ENCODE measurements at places on chromosomes 1 and 21.

DNA sequence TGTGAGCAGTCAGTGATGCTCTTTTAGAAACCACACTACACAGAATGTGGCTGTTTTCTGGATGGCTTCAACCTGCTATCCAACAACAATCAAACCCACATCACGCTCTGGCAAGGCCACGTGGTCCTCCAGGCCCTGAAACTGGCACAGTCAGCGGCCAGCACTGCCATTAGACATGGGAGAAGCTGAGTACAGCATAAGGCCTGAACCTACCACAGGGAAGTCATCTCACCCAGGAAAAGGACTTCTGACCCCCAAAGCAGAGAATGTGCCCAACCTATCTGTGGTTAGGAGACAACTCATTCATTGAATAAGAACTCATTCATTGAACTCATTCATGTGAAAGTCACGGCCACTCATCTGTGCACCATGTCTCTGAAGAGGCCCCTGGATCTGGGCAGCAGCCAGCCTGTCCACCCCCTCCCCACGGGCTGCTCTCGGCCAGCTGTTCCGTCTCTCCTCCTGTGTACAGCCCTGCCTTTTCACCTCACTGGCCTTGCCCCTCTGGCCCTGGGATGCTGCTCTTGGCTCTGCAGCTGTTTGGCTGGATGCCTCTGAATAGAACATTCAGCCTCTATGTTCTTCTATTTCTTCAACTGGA lies 41.1 kb downstream of the C1orf198 start:
- DNase-seq = peak; percentile 75

DNA sequence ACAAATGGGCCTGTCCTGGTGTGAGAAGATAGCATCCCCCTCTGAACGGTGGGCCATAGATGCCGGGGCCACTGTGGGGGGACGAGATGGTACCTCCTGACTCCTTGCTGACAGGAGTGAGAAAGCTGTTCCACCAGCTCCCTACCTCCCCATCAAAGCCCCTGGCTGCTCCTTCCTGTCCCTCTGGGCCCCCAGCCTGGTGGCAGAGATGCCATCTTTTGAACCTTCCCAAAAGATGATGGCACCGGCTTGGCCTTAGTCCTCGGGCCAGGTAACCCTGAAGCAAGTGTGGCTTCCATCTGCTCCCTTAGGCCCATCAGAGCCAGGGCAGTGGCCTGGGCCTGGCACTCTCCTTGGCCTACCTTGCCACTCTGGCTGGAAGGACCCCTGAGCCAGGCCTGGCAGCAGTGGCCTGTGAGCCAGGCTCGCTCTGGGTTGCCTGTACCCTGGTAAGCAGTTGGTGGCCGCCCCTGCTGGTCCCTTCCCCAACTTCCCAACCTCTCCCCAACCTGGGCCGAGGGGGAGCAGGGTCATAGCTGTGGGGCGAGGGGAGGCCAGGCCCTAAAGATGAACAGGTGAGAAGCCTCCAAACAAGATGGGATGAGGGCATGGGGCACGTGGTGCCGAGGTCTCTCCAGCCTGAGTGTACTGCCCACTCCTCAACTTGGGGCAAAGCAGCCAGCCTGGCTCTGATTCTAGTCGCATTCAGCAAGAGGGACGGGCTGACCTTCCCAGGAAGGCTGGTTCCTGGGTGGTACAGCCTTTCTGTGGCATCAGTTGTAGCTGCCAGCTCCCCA lies 34.7 kb downstream of the ZBTB17 start:
- DNase-seq = no peak

DNA sequence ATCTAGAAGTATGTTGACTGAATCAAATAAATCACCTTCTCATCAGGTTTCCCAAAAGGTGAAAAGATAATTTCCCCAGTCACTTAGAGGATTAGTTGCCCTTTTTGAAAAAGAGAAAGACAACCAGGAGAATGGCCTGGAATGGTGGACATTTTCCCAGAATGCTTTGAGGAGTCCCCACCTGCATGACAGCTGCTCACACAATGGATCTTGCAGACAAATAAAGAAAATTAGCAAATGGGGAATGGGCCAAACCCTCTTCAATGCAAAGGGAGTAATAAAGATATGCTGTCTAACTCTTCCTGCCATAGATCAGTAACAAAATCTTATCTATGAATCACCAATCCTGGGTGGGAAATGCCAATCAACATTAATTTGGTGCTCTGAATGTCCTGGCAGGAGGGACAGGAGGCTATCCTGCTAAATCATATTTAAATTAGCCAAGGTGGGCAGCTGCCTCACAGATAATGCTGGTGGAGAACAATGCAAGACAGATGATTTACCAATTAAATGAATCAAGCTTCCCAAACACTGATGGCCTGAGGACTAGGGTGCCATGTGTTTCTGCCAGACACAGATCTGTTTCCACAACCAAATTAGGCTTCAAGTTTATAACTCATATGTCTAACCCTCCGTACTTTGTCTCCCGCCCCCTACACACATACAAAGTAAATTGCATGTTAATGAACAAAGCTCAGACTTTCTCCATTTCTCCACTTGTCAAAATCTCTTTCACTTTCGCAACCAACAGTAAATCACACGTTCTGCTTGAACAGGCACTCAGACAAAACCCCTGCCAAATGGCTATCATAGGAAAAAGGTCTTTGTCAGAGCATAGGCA lies 488.0 kb upstream of the PLXNA2 start:
- no peak for DNase-seq

- no peak for DNase-seq
Measured at GRCh38 chr1:6234502-6235295, 1.1 kb downstream of the ICMT start.

- no peak for DNase-seq
Measured at GRCh38 chr1:215517441-215517891, 49.6 kb upstream of the KCTD3 start.

- DNase-seq = no peak
Measured at GRCh38 chr1:8625981-8626898, 191.2 kb downstream of the RERE start.

DNA sequence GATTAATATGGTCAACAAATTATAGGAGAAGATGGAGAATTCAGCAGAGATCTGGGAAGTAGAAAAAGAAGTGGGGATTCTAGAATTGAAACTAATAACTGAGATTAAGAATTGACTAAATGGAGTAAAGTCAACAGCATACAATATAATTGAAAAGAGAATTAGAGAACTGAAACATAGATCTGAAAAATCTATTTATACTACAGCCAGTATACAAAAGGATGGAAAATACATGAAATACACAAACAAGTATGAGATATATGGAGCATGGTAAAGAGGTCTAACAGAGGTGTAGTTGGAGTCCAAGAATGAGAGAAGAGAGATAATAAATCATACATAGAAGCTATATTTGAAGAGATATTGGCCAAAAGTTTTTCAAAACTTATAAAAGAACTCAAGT lies 235.2 kb downstream of the FGGY start:
- DNase-seq = no peak

DNA sequence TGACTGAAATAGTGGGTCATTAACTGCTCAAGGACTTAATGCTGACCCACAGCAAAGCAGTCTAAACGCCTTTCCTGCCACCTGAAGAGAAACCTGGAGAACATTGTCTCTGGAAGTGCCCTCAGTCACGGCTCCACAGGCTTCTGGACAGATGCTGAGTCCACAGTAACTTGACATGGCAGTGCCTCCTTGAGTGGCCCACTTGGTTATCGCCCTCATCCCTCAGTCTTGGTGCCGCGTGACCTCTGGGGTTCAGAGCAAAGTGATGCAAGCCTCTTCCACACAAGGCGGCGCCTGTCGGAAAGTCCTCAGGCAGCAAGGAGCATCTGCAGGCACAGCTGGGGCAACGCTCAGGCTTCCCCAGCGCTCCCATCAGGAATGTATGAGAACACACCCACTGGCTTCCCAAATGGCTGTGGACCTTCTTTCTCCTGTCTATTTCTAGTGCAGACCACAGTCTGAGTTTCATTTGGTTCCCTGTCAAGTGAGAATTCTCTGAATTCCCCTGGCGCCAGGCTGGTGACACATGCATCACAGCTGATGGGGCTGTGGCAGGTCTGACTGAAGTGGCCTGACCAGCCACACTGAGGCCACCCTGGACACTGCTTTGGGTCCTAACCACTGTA lies 13.0 kb upstream of the ANGPTL7 start:
- DNase-seq = no peak

GRCh38 chr1:180859306-180859705 lies 53.4 kb upstream of the KIAA1614 start:
- DNase-seq = no peak

DNA sequence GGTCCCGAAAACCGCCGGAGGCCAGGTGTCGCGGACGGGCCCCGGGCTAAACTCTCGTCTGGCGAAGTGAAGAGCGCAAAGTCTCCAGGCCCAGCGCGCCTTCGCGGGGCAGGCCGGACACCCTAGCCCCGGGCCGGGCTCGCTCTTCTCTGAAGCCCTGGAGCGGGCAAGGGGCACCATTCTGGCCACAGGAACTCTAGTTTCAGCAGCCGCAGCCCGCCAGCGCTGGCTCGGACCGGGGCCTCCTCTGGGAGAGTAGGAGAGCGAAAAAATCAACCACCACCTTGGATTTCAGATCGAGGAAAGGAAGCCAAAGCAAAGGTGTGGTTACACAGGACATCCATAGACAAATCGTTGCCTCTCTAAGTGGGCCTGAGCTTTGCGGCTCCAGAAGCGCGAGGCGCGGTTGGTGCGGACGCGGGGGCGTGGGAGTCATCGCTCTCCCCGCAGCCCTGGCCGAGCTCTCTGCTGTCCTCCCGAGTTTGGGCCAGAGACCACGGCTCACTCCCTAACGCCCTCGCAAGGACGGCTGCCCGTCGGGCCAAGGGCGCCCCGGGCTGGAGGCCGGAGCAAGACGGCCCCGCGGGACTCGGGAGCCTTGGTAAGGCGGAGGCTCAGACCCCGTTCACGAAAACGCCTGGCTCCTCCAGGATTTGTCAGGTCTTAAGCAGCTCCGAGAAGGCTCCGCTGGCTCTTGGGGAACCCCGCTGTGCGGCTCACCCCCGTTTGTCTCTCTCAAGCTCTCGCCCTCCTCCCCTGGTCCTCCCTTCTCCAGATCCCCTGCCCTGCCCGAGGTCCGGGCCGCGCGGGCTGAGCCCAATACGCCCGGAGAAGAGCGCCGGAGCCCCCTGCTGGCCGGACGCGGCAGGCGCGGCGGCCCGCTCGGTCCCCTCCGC lies 132.9 kb upstream of the DPYD start:
- DNase-seq = peak; percentile 63

DNA sequence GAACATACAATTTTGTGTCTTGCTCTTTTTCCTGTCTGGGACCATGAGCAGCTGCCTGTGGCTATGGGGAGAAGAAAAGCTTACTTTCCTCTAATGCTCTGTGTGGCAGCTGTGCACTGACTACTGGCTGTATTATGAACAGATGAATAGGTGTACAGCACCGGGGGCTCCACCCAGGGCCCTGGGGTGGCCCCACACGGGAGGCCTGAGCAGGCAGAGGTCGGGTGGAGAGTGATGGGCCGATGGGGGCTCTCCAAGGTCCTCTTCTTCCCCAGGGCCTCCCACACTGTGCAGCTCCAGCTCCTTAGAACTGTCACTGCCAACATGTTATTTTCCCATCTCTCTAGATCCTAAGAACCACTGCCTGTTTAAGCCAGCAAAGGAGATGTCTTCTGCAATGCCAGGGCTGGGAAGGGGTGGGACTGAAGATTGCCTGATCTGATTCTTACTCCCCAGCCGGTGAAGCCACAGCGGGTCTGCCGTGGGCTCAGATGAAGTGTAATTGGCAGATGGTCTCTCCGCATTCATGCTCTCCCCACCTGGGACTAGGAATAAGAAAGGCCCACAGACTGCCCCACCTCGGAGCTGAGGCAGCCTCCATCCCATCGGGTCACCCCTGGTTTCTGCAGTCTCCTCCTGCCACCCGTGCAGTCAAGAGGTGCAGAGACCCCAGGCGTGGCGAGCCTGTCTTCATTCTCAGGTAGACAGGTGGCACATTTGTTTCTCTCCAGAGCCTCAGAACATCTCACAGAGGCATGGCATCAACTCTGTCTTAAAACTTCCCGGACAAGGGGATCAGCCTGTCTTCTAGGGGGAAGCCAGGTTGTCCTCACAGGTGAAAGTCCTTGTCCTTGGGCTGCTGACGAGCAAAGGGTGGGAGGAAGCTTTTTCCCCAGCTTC lies 186.5 kb upstream of the GALNT2 start:
- no peak for DNase-seq

DNA sequence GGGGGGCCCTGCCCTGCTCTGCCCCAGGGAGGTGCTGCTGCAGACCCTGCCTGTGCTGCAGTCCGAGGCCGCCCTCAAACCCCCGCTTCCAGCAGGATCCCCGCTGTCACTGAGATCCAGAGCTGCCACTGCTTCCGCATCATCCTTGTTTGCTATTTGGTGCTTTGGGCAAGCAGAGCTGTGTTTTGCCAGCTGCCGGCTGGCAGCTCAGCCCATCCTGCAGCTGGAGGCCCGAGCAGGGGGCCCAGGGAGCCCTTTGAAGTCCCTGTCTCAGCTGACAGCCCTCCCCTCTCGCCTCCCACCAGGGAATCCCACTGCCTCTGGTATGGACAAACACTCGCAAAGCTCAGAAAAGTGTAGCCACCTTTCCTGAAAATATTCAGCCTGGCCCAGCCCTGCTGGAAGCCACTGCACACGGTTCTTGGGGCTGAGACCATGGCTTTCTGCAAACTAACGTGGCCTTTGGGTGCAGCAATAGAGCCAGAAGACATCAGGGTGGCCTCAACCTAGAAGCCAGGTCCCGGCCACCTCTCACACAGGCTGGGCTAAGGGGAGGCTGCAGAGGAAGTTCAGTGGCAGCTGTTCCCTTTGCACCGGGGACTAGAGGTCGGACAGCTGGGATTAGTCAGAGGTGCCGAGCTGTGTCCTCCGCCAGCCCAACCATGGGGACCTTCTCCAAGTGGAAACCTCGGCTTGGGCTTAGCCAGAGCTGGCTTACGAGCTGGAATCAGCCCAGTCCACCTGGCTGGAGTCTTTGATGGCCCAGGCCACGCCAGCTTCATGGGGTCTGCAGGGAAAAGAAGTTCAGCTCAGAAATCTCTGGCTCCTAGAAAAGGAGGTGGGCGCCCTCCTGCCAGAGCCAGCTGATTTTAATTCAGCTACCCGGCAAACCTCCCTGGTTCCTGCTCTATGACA lies 107.1 kb downstream of the SPSB1 start:
- DNase-seq = peak; percentile 39

DNA sequence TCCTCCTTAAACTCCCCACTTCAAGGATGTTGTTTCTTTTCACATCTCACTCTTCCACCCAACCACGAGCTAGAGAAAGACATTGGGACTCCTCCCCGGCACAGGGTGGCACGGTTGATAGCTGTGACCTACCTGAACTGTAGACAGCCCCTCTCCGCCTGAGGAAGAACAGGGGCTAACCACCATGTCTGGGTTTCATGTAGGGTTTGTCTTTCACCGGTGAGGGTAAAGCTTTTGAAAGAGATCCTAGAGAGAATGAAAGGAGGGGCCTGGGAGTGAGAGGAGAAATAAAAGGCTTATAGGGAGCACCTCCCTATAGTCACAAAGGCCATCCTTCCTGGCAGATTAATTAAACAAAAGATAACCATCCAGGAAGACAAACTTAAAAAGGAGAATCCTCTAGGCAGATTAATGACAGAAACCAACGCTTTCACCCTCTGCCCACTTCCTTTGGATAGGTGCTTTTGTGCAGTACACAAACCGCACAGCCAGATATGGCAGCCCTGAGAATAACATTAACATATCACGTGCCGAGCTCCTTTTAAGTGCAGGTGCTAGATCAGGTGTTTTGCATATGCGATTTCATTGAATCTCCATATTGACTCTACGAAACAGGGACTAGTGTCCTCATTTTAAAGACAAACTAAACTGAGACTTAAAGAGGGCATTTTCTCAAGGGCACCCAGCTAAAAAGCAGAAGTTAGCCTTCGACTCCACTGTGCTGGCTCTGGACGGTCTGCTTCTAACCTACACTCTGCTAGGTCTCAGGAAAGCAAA lies 178.1 kb upstream of the RUNX1 start:
- no peak for DNase-seq
